Activated naive CD4-positive, alpha-beta T cell treated with anti-CD3 and anti-CD28 coated beads, Interleukin-2, amount 10 ng/mL, durations not matched to agents 7 days and 5 days (primary cell): ENCODE measurements at places on chromosomes 5 and 9.

GRCh38 chr5:60470881-60471280, 229.1 kb downstream of the DEPDC1B start:
- H3K27ac ChIP-seq: no peak overlapping the region
- H3K4me1 ChIP-seq: no peaks in the 10 kb centered on the region
- no peaks in the 10 kb centered on the region for H3K27me3 ChIP-seq
- no peaks in the 10 kb centered on the region for H3K36me3 ChIP-seq
- H3K4me3 ChIP-seq: no peak overlapping the region
- no peak for DNase-seq

GRCh38 chr9:93807166-93808074, 147.7 kb downstream of the BARX1 start:
- H3K27me3 ChIP-seq: peaks cover 5% of the 10 kb centered on the region
- DNase-seq: no peak
- H3K36me3 ChIP-seq: no peaks in the 10 kb centered on the region
- H3K4me3 ChIP-seq: no peak overlapping the region

- H3K27me3 ChIP-seq: peaks cover 36% of the 10 kb centered on the region
- no peak overlapping the region for H3K27ac ChIP-seq
- H3K4me3 ChIP-seq: no peak overlapping the region
- peaks cover 18% of the 10 kb centered on the region for H3K4me1 ChIP-seq
- H3K36me3 ChIP-seq: no peaks in the 10 kb centered on the region
- DNase-seq: no peak
These were observed 33.3 kb downstream of the EXOC3 start for GRCh38 chr5:476102-476813.

- no peak overlapping the region for H3K27ac ChIP-seq
- no peak overlapping the region for H3K4me3 ChIP-seq
- H3K4me1 ChIP-seq: no peaks in the 10 kb centered on the region
- H3K27me3 ChIP-seq: no peaks in the 10 kb centered on the region
- no peaks in the 10 kb centered on the region for H3K36me3 ChIP-seq
These were observed 315.4 kb downstream of the CTNND2 start for GRCh38 chr5:11588803-11589202.

DNA sequence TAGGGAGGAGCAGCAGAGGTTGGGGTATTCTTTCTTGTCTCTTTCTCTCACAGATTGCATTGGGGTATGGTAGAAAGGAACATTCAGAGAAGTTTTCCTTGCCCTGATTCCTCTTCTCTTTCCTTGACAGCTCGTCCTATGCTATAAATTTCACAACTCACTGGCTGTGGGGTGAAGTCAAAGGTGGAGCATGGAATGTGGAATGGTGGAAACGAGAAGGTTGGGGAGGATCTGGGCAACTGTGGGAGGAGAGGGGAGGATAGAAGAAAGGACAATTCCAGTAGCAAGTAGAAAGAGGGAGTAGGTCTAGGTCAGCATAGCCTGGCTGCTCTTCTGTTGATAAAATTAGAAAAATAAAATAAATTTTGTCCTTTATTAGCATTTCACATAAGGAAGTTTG, 39.0 kb upstream of the POC5 start:
- H3K27me3 ChIP-seq: peaks cover 21% of the 10 kb centered on the region
- H3K27ac ChIP-seq: no peak overlapping the region
- no peaks in the 10 kb centered on the region for H3K36me3 ChIP-seq
- H3K4me3 ChIP-seq: no peak overlapping the region

DNA sequence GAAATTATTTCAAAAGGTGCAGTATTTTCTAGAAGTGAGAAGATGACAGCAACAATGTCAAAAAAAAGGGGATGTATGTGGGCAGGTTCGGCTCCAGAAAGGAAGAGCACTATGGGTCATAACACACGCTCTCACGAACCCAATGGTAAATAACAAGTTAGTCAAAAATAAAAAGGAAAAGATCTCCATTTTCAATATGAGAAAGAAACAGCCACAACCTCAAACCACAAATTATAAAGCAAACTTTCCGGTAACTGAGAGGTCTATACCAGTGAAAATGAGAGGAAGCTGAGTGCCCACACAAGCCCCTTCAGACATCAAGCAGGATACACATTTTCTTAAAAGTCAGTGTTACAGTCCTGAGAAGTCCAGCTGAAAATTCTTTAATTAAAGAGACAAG, 398.5 kb upstream of the RPS23 start:
- peak overlapping the region; percentile 33 for H3K4me3 ChIP-seq
- peak; percentile 28 for DNase-seq
- H3K4me1 ChIP-seq: peaks cover 25% of the 10 kb centered on the region
- H3K27ac ChIP-seq: peak overlapping the region; percentile 72
- peaks cover 25% of the 10 kb centered on the region for H3K36me3 ChIP-seq

DNA sequence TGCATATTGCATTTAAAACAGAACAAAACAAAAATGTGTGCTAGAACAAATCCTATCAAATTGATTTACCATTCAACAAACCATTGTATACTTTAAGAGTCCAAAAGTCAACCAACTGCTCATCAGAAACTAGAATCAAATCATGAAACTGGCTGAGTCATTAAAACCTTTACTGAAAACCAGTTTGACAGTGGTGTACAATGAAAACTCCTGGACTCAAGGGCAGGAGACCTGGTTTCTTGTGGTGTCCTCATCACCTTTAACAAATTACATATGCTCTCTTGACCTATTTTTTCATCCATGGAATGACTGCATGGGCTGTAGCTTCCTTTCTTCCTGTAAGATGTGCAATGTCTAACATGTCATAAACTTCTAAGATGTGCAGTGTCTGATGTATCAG, 315.3 kb upstream of the SLC30A5 start:
- no peaks in the 10 kb centered on the region for H3K27me3 ChIP-seq
- no peak for DNase-seq
- H3K4me1 ChIP-seq: no peaks in the 10 kb centered on the region
- no peak overlapping the region for H3K4me3 ChIP-seq
- H3K27ac ChIP-seq: no peak overlapping the region

GRCh38 chr5:144403058-144403457, 232.4 kb downstream of the KCTD16 start:
- no peaks in the 10 kb centered on the region for H3K36me3 ChIP-seq
- H3K4me3 ChIP-seq: no peak overlapping the region

DNA sequence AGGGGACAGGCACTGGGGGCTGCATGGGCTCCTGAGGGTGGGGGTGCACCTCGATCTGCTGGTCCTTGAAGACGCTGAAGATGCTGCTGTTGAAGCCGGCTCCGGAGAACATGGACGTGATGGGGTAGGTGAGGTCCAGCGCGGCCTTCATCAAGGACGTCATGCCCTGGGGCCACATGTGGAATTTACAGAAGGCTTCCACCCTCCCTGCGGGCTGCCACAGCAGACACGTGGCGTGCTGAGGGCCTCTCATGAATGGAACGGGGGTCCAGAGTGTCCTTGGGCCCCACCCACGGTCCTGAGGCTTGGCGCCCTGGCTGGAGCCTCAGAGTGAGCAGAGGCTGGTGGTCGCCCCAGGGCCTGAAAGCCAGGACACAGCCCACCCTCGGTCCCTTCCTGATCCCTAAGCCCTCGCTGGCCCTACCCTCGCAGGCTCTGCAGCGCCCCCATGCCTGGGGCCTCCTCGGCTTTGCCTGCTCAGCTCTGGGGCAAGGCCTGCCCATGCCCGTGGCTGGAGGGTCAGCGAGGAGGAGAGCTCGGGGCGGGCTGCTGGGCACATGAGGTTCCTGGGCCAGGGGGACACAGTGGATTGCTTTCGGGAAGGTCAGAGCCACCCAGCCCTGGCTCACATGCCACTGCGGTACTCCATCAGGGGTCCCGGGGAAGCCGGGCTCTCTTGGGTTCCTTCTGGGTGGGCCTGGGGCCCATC, 5.3 kb upstream of the NSMF start:
- H3K27ac ChIP-seq: no peak overlapping the region
- H3K27me3 ChIP-seq: peaks cover 38% of the 10 kb centered on the region
- no peak overlapping the region for H3K4me3 ChIP-seq
- peaks cover 32% of the 10 kb centered on the region for H3K4me1 ChIP-seq
- peak; percentile 17 for DNase-seq
- no peaks in the 10 kb centered on the region for H3K36me3 ChIP-seq

GRCh38 chr5:178090856-178091255, 22.5 kb upstream of the N4BP3 start:
- no peak overlapping the region for H3K4me3 ChIP-seq
- DNase-seq: no peak
- peaks cover 22% of the 10 kb centered on the region for H3K4me1 ChIP-seq

GRCh38 chr5:9207817-9208418, 338.0 kb downstream of the SEMA5A start:
- no peak overlapping the region for H3K27ac ChIP-seq
- no peaks in the 10 kb centered on the region for H3K27me3 ChIP-seq
- H3K36me3 ChIP-seq: no peaks in the 10 kb centered on the region
- H3K4me3 ChIP-seq: no peak overlapping the region

GRCh38 chr9:130982636-130983358, 26.2 kb upstream of the LAMC3 start:
- H3K36me3 ChIP-seq: no peaks in the 10 kb centered on the region
- no peak overlapping the region for H3K4me3 ChIP-seq
- no peaks in the 10 kb centered on the region for H3K4me1 ChIP-seq
- peaks cover 3% of the 10 kb centered on the region for H3K27me3 ChIP-seq
- no peak overlapping the region for H3K27ac ChIP-seq
- DNase-seq: no peak

DNA sequence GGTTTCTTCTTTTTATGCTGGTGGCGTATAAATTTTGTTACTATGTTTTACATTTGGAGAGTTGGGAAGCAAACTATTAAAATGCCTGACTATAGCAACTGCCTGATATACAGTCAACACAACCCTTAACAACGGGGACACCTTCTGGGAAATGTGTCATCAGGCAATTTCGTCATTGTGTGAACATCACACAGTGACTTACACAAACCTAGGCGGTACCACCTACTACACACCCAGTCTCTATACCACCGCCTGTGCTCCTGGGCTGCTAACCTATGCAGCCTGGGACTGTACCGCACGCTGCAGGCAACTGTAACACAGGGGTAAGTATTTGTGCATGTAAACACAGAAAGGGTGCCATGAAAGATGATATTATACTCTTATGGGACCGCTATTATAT, 1.3 kb upstream of the CDHR2 start:
- no peak overlapping the region for H3K27ac ChIP-seq
- no peak overlapping the region for H3K4me3 ChIP-seq
- peaks cover 6% of the 10 kb centered on the region for H3K27me3 ChIP-seq
- peaks cover 10% of the 10 kb centered on the region for H3K36me3 ChIP-seq
- DNase-seq: no peak

DNA sequence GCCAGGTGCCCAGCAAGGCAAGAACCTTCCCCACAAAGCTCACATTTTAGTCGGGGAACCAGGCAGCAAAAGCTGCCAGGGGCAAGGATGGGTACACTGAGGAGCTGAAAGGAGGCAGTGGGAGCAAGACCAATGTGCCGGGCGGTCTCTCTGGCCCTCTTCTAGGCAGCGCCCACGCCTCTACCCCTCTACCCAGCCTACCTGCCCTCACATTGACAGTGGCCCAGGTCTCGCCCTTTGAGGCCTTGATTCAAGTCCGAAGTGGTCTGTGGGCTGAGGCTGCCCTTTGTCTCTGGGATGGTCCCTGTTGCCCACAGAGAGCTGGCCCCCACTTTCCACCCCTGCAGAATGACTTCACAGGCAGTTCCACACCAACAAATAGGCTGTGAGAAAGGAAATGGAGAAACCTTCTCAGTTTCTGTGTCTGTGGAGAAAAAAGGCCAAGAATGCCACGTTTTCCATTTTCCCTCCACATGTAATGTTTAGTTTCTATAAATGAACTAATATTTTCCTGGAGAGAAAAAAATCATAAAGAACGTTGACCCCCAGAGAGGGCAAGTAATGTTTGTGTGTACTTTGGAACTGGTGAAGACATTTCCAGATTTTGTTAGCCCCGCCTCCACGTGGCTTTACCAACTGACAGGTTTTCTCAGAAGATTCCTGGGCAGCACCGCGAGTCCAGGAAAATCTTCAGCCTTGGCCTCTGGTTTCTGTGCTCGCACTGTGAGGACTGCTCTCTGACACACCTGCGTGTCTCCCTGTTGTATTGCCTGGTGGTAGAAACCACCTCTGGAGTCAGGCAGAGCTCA, 57.4 kb upstream of the ANGPTL2 start:
- H3K4me3 ChIP-seq: no peak overlapping the region
- H3K27me3 ChIP-seq: peaks cover 23% of the 10 kb centered on the region
- no peaks in the 10 kb centered on the region for H3K36me3 ChIP-seq
- no peak for DNase-seq
- no peak overlapping the region for H3K27ac ChIP-seq

GRCh38 chr9:95796029-95796428, 79.5 kb upstream of the ERCC6L2 start:
- no peaks in the 10 kb centered on the region for H3K36me3 ChIP-seq
- H3K4me1 ChIP-seq: no peaks in the 10 kb centered on the region
- no peak for DNase-seq
- no peak overlapping the region for H3K4me3 ChIP-seq

DNA sequence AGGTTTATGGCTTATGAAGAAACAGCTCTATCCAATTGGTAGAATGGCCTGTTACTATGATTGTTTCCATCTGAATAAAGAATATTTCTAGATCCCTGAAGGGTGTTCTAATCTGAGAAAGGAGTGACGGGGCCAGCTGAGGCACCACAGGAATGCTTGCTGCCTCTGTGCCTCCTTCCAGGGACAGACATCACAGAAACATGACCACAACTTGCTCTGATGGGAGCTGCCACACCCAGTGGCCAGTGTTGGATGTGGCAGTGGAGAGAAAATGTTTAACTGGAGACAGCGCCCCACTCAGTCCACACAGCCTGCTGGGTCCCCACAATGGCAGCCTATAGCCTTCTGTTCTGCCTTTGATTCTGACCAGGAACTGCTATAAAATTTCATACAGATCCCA, 38.6 kb upstream of the TESK1 start:
- no peak overlapping the region for H3K27ac ChIP-seq
- no peak for DNase-seq
- H3K27me3 ChIP-seq: peaks cover 6% of the 10 kb centered on the region
- no peaks in the 10 kb centered on the region for H3K36me3 ChIP-seq

GRCh38 chr5:171911152-171911551, 95.3 kb downstream of the FBXW11 start:
- H3K27me3 ChIP-seq: no peaks in the 10 kb centered on the region
- no peak overlapping the region for H3K4me3 ChIP-seq
- peaks cover 29% of the 10 kb centered on the region for H3K4me1 ChIP-seq

DNA sequence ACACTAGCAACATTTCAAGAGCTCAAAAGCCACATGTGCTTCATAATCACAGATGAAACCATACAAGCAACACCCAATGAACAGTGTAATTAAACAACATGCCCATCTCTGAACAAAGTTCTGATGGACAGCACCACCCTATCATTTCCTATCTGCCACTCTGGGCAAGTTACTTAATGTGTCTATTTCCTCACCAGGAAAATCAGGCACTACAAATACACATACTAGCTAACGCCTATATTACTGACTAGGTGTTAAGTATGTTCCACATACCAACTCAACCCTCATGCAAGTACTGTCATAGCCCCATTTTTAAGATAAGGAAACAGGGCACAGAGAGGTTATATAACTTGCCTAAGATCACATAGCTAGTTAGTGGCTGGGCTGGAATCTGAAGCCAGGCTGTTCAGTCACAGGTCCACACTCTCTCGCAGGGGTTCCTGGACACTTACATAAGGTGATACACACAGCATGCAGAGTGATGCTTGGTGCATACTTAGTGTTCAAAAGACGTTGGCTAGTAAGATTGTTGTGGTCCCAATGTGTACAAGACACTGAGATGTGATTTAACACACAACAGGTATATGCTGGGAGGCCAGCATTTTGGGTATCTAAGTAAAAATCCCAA, 24.2 kb downstream of the CORO2A start:
- peaks cover 14% of the 10 kb centered on the region for H3K4me1 ChIP-seq
- no peak for DNase-seq
- H3K4me3 ChIP-seq: no peak overlapping the region
- H3K27me3 ChIP-seq: no peaks in the 10 kb centered on the region
- H3K36me3 ChIP-seq: no peaks in the 10 kb centered on the region

GRCh38 chr5:160835818-160836528, 16.0 kb downstream of the ATP10B start:
- no peaks in the 10 kb centered on the region for H3K4me1 ChIP-seq
- H3K27ac ChIP-seq: no peak overlapping the region
- no peaks in the 10 kb centered on the region for H3K27me3 ChIP-seq
- no peaks in the 10 kb centered on the region for H3K36me3 ChIP-seq
